Mesothelial cell of epicardium (in vitro differentiated cells): ENCODE measurements at places on chromosomes 4 and X. TPM values are rescaled to one million over a fixed set of nuclear protein-coding genes. Genes with fewer than 3 reads are reported as not detected.

GRCh38 chrX:64570204-64570603 is 175.0 kb upstream of the MTMR8 start:
- no peak overlapping the region for H3K4me3 ChIP-seq
- H3K27me3 ChIP-seq, result no peaks in the 10 kb centered on the region
- no peaks in the 10 kb centered on the region for H3K4me1 ChIP-seq
- no peak overlapping the region for H3K27ac ChIP-seq
- no peaks in the 10 kb centered on the region for H3K36me3 ChIP-seq

GRCh38 chr4:1464581-1465171 is 58.4 kb upstream of the NKX1-1 start:
- H3K27me3 ChIP-seq, result peaks cover 33% of the 10 kb centered on the region
- no peak for DNase-seq
- H3K4me3 ChIP-seq, result no peak overlapping the region
- peaks cover 6% of the 10 kb centered on the region for H3K4me1 ChIP-seq
- H3K27ac ChIP-seq, result no peak overlapping the region

DNA sequence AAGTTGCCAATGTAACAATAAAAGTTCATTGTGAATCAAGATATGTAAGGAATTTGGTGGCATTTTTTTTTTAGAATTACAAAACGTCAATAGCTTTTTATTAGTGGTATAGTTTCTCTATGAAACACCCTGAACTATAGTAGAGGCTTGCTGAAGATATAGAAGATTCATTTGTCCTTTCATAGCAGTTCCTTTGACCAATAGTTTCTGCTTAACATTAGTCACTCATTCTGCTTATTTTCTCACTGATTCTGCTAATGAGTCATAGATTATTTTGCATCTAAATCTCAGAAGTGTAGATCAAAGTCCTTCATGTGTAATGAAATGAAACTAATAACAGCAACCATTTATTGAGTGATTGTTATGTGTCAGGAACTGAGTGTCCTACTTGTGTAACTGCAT is 205.0 kb upstream of the TET2 start:
- peaks cover 4% of the 10 kb centered on the region for H3K27me3 ChIP-seq
- H3K36me3 ChIP-seq, result no peaks in the 10 kb centered on the region
- no peak for DNase-seq
- H3K4me3 ChIP-seq, result no peak overlapping the region
- H3K27ac ChIP-seq, result no peak overlapping the region

- H3K27me3 ChIP-seq, result no peaks in the 10 kb centered on the region
- H3K27ac ChIP-seq, result no peak overlapping the region
- H3K4me3 ChIP-seq, result no peak overlapping the region
- H3K36me3 ChIP-seq, result no peaks in the 10 kb centered on the region
Measured at GRCh38 chr4:100547541-100548199, 29.8 kb upstream of the EMCN start.

DNA sequence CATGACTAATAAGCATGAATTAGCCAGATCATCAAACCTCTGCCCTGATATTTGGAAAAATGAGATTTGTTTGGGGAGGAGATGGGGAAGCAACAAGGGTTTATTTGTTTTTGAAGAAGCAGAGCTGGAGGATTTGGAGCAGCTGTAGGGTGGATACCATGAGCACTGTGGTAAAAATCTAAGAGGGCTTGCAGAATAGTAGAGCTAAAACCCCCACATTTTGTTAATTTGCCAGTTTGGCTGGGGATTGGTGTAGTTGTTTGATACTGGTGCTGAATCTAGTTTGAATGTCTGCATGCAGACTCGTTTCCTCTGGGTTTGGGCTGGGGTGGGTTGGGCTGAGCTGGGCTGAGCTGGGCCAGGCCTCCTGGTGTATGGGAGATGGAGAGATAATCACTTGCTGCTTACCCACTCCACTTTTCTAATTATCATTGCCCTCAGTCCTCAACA is 43.7 kb downstream of the SMAD1 start:
- peak overlapping the region; percentile 48 for H3K27ac ChIP-seq
- H3K4me3 ChIP-seq, result no peak overlapping the region
- peaks cover 9% of the 10 kb centered on the region for H3K36me3 ChIP-seq
- peaks cover 3% of the 10 kb centered on the region for H3K4me1 ChIP-seq

DNA sequence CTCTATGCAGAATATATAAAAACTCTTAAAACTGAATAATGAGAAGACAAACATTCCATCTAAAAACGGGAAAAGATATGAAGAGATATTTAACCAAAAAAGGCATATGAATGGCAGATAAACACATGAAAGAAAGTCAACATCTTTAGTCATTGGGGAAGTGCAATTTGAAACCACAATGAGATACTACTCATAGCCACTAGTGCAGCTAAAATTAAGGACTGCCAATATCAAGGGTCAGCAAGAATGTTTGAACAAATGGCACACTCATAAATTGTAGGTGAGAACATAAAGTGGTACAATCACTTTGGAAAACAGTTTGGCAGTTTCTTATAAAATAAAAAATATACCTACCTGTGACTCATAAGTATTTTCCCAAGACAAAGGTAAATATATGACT is 534.9 kb upstream of the DIPK2B start:
- DNase-seq, result no peak
- no peak overlapping the region for H3K4me3 ChIP-seq
- H3K36me3 ChIP-seq, result no peaks in the 10 kb centered on the region
- no peaks in the 10 kb centered on the region for H3K4me1 ChIP-seq

DNA sequence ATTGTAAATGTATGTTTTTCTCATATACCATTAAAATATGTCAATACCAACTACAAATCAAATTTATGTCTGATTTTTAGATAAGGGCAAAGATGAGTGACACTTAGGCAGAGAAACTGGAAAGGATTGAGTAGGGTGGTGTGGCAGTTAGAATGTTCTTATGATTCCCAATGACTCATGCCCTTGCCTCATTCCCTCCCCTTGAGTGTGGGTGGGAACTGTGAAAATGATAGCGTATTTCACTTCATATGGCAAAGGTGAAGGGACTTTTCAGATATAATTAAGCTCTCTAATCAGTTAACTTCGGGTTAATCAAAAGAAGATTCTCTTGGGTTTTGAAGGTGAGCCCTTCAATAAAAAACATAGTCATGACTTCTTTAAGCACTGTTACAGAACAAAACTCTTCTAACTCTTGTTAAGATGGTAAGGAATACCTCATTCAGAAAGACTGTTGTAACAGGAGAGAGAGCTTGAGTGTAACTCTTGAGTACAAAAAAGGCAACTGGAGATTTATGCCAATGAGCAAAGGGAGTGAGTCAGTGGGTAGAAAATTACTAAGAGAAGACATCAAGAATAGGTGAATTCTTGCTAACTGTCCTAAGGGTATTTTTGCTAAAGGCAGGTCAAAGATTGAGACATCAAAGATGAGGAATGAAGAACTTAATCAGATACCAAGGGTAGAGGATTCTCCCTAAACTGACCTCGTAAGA is 329.5 kb downstream of the KCTD8 start:
- H3K27me3 ChIP-seq, result no peaks in the 10 kb centered on the region
- H3K36me3 ChIP-seq, result no peaks in the 10 kb centered on the region
- no peak overlapping the region for H3K27ac ChIP-seq

GRCh38 chrX:132086672-132087071 is 41.1 kb downstream of the FRMD7 start:
- peaks cover 6% of the 10 kb centered on the region for H3K4me1 ChIP-seq
- H3K27ac ChIP-seq, result no peak overlapping the region
- no peak overlapping the region for H3K4me3 ChIP-seq
- no peaks in the 10 kb centered on the region for H3K36me3 ChIP-seq

GRCh38 chr4:48421101-48421500 is 62.0 kb upstream of the SLC10A4 start:
- H3K27me3 ChIP-seq, result no peaks in the 10 kb centered on the region
- H3K4me1 ChIP-seq, result peaks cover 10% of the 10 kb centered on the region
- H3K4me3 ChIP-seq, result no peak overlapping the region
- no peak for DNase-seq

DNA sequence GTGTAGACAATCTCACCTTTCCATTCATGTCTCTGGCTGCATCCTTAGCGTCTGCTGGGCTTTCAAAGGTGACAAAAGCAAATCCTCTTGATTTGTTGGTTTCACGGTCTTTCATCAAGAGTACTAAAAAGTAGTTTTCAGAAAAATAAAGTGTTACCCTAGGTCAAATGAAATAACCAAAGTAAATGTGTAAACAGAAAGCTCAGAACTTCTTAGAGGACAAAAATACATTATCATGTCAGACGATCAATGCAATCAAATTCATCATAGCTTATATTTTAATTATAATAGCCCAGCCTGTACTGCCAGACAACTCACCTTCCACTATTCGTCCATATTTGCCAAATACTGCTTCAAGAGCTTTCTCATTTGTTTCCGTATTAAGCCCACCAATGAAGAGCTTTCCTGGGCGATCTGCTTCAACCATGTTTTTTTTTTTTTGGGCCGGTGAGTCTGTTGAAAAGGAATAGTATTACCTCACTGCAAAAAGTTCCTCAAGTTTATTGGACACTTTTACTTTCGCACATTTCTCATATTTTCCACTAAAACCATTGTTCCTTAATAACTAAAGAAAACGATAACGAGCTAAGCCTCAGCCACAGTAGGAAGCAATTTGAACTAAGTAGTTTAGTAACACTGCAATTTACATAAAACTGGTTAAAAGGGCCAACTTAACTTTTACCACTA is 1.4 kb downstream of the RBMX start:
- H3K27ac ChIP-seq, result peak overlapping the region; percentile 97
- no peak for DNase-seq
- peaks cover 19% of the 10 kb centered on the region for H3K36me3 ChIP-seq
- H3K4me1 ChIP-seq, result peaks cover 8% of the 10 kb centered on the region
- H3K27me3 ChIP-seq, result no peaks in the 10 kb centered on the region

- DNase-seq, result no peak
- H3K36me3 ChIP-seq, result no peaks in the 10 kb centered on the region
- H3K4me1 ChIP-seq, result no peaks in the 10 kb centered on the region
- no peak overlapping the region for H3K27ac ChIP-seq
- H3K4me3 ChIP-seq, result no peak overlapping the region
- H3K27me3 ChIP-seq, result no peaks in the 10 kb centered on the region
Measured at GRCh38 chr4:71938776-71939175, 93.0 kb upstream of the NPFFR2 start.

- DNase-seq, result no peak
- no peak overlapping the region for H3K27ac ChIP-seq
- peaks cover 44% of the 10 kb centered on the region for H3K4me1 ChIP-seq
- peaks cover 12% of the 10 kb centered on the region for H3K36me3 ChIP-seq
- H3K4me3 ChIP-seq, result no peak overlapping the region
Measured at GRCh38 chr4:124710015-124710741, 2.4 kb downstream of the ANKRD50 start.

GRCh38 chr4:152644130-152644529 is 35.7 kb downstream of the TMEM154 start:
- peaks cover 2% of the 10 kb centered on the region for H3K4me1 ChIP-seq
- no peak for DNase-seq
- H3K4me3 ChIP-seq, result no peak overlapping the region

- DNase-seq, result no peak
- H3K27ac ChIP-seq, result no peak overlapping the region
- H3K27me3 ChIP-seq, result no peaks in the 10 kb centered on the region
- H3K36me3 ChIP-seq, result peaks cover 20% of the 10 kb centered on the region
Measured at GRCh38 chr4:88277711-88278225, 6.6 kb downstream of the PPM1K start.

GRCh38 chrX:45031830-45032378 is 158.9 kb downstream of the KDM6A start:
- no peaks in the 10 kb centered on the region for H3K27me3 ChIP-seq
- peaks cover 29% of the 10 kb centered on the region for H3K4me1 ChIP-seq

GRCh38 chr4:12446256-12446655 is 1017.6 kb upstream of the HS3ST1 start:
- no peaks in the 10 kb centered on the region for H3K36me3 ChIP-seq
- H3K27ac ChIP-seq, result no peak overlapping the region
- H3K4me3 ChIP-seq, result no peak overlapping the region
- H3K4me1 ChIP-seq, result peaks cover 22% of the 10 kb centered on the region
- DNase-seq, result no peak

DNA sequence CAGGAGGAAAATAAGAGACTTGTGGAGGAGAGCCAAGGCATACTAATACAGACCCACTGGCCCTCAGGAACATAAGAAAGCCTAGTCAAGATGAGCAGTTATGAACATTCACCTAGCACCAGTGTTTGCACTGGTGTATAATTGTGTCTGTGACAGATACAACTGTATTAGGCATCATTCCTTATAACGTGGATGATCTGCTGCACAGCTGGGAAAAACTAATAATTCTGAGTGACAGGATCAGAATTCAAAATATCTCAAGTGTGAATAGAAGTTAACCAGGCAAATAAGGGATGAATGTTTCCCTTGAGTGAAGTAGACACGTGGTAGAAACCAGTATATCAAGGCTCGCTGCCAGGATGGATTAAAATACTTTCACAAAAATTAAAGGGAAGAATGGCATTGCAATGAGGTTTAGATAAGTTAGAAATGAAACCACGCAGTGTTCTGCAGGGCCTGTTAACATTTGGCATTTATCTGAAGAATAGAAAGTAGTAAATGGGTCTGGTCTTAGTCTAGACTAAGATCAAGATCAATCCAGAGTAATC is 325.9 kb downstream of the EPHA5 start:
- no peak overlapping the region for H3K27ac ChIP-seq
- H3K27me3 ChIP-seq, result no peaks in the 10 kb centered on the region
- H3K4me1 ChIP-seq, result no peaks in the 10 kb centered on the region
- H3K4me3 ChIP-seq, result no peak overlapping the region
- DNase-seq, result no peak

DNA sequence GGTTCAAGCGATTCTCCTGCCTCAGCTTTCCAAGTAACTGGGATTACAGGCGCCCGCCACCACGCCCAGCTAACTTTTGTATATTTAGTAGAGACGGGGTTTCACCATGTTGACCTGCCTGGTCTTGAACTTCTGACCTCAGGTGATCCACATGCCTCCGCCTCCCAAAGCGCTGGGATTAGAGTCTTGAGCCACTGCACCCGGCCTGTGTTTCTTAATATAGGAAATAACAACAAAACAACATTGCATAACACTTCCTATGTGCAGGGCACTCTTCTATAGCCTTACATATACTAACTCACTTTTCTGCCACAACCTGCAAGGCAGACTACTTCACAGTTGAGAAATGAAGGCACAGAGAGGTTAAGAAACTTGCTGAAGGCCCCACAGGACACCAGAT is 12.8 kb upstream of the TMEM131L start:
- H3K36me3 ChIP-seq, result no peaks in the 10 kb centered on the region
- no peak overlapping the region for H3K4me3 ChIP-seq
- peaks cover 12% of the 10 kb centered on the region for H3K27me3 ChIP-seq
- peaks cover 3% of the 10 kb centered on the region for H3K4me1 ChIP-seq

FGF13 gene
- total RNA-seq, result 0.72 to 1.4 TPM (median 1.1 TPM) in 3 replicates

DCLK2 gene
- 49.2 to 52.5 TPM (median 49.5 TPM) in 3 replicates for total RNA-seq

CCNB3 gene
- 0.36 to 0.60 TPM (median 0.40 TPM) in 3 replicates for total RNA-seq

F11 gene
- total RNA-seq, result 0.11 TPM in 1 of 3 replicates, not detected in the others

PNMA6A gene
- total RNA-seq, result 4.9 to 5.2 TPM (median 5.1 TPM) in 3 replicates

CENPVL3 gene
- 3.9 to 5.5 TPM (median 5.0 TPM) in 3 replicates for total RNA-seq

PAGE5 gene
- total RNA-seq, result not detected in 3 replicates
